ENCODE measurements at places on chromosomes 12 and 14.

GRCh38 chr14:69560826-69561225 is 13.8 kb downstream of the CCDC177 start:
- DNase-seq, result no peak

DNA sequence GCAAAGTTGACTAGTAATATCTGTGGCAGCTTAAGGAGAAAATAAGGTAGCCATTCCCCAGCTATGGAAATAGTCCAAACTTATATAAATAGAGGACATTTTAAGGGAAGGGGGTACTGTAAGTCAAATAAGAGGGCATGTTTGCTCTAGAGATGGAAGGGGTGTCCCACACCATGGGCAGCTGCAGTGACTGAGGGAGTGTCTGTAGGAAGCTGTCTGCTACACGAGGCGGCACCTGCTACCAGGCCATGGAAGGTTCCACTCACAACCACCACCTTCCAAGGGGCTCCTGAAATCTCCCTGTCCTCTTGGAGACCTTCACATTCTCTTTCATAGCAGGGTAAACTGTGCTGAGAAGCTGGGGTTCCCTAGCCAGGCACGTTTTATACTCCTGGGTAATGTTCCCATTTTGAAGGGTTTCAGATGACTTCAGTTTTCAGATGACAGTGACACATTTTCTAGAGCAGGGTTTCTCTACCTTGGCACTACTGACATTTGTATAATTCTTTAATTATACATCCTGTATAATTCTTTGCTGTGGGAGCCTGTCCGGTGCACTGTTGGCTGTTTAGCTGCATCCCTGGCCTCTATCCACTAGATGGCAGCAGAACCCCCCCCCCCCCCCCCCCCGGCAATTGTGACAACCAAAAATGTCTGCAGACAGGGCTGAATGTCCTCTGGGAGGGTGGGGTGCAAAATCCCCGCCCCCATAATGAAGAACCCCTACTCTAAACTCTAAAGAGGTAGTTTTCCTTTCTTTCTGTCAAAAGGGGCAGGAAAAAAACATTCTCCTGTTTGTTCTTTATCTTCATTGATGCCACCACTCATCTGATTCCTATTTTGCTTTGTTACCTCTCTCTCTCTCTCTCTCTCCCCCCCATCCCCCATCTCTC is 11.6 kb upstream of the SMCO2 start:
- peak; percentile 56 for DNase-seq

GRCh38 chr14:96287856-96288255 is 31.8 kb downstream of the BDKRB1 start:
- DNase-seq, result no peak

DNA sequence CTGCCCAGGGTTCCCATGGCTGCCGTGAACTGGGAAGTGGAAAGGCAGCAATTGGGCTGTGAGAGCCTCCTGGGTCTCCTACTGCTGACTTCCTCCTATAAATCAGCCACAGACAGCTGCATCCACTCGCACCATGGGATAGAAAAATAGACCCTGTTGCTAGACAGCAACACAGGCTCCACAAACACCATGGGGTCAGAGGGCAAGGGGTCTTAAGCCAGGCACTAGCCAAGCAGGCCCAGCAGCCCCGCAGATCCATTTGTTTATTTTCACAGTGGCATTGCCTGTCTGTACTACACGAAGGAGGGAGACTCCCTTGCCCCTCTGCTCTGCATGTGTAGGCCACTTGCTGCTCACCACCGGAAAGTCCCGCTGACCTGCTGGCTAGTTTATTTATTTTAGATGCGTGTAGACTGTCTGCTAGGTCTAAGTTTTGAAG is 139.8 kb downstream of the DACT1 start:
- DNase-seq, result no peak

GRCh38 chr14:29391801-29392200 is 535.8 kb downstream of the PRKD1 start:
- no peak for DNase-seq

- DNase-seq, result no peak
These were observed 309.1 kb upstream of the FKBP4 start for GRCh38 chr12:2485681-2486080.

- no peak for DNase-seq
These were observed 4.3 kb upstream of the GPHB5 start for GRCh38 chr14:63322897-63323573.

DNA sequence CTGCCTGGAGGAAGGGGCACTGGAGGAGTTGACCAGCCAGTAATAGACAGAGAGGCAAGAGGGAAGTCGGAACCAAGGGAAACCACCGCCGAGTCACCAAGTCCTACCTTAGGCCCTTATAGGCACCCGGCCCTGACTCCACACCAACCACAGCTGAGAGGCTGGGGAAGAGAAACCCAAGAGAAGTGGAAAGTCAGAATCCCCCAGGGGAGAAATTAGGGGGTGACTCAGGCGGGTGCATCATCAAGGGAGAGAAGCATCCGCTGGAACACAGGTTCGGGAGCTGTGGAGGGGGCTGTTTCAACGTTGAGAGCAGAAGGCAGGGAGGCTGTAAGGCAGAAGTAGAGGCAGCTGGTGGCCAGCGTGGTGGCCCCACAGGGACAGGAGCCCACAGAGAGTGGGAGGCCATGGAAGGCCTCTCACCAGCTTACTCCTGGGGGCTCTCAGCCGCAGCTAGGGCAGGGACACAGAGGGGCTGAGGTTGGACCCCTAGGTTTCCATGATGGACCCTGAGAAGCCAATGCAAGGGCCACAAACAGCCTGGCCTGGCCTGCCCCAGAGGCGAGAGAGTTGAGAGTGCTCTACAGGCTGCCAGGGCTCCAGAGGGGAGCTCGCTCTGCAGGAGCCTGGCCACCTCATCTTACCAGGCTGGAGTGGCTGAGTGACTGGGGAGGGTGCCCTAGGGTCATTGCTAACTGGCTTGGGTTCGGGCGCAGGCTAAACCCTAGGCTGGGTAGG is 1.4 kb upstream of the TRMT61A start:
- DNase-seq, result no peak

GRCh38 chr12:6570264-6570887 is 2.3 kb upstream of the NOP2 start:
- peak; percentile 50 for DNase-seq

DNA sequence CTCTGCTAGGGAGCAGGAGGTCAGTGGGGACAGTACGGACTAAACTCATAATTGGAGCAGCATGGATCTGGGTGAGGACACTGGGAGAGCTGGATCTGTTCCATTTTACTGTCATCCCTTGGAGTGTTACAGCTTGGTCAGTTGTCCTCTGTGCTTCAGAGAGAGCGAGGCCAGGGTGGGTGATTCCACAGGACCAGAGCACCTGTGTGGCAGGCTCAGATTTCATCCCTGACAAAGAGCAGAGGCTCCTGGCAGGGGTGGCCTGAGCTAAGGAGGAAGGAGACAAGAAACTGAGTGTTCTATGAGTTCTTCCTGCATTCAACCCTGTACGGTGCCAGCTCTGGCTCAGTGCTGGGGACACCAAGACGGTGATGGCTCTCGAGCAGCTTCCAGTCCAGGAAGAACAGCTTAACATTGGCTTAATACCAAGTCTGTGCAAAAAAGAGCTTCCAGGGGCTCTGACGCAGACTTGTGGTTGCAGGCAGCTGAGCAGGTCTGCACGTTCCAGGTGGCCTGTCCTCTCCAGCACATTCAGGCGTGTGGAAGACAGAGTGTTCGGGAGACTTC is 8.4 kb upstream of the PGF start:
- DNase-seq, result no peak

GRCh38 chr12:47717443-47718193 is 7.7 kb downstream of the ENDOU start:
- DNase-seq, result peak; percentile 90

- no peak for DNase-seq
These were observed 134.6 kb downstream of the PTPRR start for GRCh38 chr12:70785896-70786295.

- no peak for DNase-seq
These were observed 205.2 kb downstream of the CACNA1C start for GRCh38 chr12:2258025-2258424.

- peak; percentile 38 for DNase-seq
These were observed 914 bp upstream of the PACS2 start for GRCh38 chr14:105313381-105314286.

GRCh38 chr12:120618954-120619615 is 21.3 kb upstream of the CABP1 start:
- DNase-seq, result no peak

DNA sequence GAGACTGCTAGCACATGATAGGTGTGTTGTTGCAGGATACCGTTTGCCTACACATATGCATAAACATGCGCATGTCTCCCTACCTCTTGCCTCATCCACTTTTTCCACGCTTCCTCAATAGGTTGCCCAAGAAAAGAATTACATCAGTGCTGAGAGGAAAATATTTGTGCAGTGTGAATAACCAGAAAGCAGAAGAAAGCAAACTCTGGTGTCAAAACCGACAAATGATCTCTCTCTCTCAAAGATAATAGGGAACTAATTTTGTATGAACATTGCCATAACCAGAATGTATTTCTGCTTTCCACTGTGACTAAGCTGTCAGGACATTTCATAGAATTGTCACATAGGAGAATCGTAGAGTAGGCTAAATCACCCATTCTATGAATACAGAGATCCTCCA is 1.3 kb downstream of the CLEC7A start:
- DNase-seq, result no peak

DNA sequence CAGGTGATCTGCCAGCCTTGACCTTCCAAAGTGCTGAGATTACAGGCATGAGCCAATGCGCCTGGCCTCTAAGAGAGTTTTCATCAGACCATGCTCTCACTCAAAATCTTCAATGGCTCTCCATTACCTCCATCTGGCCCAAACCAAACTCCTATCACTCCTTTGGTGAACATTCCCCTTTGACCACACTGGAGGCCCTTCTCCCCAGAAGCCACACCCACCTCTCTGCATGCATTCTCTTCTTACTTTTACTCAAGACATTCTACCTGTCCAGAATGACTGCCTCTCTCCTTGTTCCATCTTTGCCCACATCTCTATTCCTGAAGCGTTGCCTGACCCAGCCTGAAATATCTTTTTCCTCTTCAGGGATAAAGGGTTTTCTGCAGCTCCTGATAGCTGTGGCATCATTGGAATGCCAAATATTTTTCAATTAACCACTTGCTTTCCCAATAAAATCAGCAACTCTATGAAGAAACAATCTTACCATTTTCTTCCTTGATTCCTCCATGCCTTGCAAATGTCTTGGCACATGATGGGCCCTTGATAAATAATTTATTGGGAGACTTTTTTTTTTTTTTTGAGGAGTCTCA is 15.5 kb downstream of the PLEK2 start:
- DNase-seq, result peak; percentile 41

- no peak for DNase-seq
These were observed 20.4 kb downstream of the TTC9 start for GRCh38 chr14:70662080-70662479.

DNA sequence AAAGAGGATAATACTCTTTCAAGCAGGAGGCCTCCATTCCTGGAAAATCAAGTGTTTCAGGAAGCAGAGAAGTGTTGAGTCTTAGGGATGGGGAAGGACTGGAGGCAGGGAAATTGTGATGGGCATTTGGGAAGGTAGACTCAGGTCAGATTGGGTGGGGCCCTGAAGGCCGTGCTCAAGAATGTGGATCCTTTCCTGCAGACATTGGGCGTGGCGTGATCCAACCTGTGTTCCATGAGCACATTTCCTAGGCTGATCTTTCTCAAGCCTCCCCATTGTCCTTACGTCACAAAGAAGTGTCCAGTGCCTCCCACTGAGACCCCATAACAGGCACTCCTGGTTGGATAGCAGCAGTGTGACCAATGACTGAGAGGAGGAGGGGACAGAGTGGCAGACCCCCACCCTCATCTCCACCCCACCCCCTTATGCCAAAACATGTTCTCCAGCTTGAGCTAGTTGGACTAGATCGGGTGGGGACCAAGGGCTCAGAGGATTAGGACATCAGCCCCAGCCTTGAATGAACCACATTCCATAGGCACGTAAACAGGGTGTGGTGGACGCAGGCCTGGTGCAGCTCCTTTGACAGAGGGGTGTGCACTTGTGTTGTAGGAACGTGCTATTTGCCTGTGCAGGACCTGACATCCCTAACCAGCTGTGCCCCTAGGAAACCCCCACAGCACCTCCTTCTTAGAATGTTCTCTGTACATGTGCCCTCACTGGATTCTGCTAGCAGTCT is 76.8 kb downstream of the TTC9 start:
- no peak for DNase-seq

DNA sequence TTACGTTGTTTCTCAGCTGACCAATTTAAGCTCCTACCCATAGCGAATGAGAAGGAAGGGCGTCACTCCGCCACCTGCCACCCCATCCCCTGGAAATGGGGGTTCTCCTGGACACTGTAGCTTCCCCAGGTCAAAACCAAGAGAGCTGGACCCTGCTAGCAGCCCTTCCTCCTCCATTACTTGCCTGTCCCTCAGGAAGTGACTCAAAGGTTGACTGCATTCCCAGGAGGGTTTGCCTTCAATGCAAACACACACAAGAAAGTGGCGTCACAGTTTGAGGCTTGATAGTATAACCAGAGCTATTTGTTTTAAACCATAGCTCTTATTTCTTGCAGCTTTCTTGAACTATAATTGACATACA is 79.1 kb downstream of the KCNK13 start:
- DNase-seq, result no peak

DNA sequence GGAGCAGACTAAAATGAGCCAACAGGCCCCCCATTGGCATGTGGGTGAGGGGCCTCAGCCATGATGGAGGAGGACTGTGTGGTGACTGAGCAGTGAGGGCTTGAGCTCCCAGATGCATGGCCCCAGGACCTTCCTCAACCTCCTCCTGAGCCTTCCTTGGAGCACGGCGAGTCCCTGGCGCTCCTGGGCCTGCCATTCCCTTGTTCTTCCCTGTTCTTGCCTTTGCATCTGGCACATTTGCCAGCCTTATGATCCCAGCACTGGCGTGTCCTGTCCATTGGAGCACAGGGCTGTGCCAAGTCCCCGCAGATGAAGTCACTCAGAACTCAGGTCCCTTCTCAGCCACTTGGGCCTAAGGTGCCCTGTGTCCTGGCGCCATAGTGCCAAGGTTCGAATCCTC is 40.3 kb upstream of the MEG3 start:
- no peak for DNase-seq

DNA sequence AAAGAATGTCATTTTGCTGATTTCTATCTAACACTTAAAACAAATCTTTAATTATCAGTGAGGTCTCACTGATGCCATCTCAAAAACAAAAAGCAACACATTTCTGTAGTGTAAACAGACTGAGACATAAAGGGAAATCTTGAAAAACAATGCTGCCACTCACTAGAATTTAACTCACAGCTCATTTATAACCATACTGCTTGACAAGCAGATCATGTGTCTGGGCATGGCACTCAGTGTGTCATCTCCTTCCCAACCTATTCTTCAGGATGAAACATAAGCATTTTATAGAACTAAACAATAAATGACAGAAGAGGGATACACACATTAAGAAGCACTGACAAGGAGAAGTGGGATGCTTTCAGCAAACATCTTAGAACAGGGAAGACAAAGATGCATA is 22.4 kb downstream of the ATF7 start:
- DNase-seq, result no peak

DNA sequence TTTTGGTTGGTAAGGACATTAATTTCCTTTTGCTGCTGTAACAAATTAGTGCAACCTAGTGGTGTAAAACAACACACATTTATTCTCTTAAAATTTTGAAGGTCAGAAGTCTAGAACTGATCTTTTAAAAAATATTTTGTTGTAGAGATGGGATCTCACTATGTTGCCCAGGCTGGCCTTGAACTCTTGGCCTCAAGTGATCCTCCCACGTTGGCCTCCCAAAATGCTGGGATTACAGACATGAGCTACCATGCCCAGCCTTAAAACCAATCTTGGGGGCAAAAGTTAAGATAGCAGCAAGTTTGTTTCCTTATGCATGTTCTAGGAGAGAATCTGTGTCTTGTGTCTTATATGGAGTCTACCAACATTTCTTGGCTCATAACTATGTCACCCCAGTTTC is 55.8 kb downstream of the MIA2 start:
- no peak for DNase-seq

Measured in AG08396 (cell line).